ENCODE measurements at places on chromosomes 3 and 15.

GRCh38 chr15:88513195-88513594 lies 33.3 kb downstream of the DET1 start:
- no peak for DNase-seq

GRCh38 chr3:41318520-41318919 lies 119.2 kb downstream of the CTNNB1 start:
- DNase-seq = no peak

GRCh38 chr15:64067564-64068030 lies 21.3 kb upstream of the DAPK2 start:
- peak; percentile 38 for DNase-seq

GRCh38 chr3:152672320-152672649 lies 162.6 kb upstream of the P2RY1 start:
- DNase-seq = no peak

DNA sequence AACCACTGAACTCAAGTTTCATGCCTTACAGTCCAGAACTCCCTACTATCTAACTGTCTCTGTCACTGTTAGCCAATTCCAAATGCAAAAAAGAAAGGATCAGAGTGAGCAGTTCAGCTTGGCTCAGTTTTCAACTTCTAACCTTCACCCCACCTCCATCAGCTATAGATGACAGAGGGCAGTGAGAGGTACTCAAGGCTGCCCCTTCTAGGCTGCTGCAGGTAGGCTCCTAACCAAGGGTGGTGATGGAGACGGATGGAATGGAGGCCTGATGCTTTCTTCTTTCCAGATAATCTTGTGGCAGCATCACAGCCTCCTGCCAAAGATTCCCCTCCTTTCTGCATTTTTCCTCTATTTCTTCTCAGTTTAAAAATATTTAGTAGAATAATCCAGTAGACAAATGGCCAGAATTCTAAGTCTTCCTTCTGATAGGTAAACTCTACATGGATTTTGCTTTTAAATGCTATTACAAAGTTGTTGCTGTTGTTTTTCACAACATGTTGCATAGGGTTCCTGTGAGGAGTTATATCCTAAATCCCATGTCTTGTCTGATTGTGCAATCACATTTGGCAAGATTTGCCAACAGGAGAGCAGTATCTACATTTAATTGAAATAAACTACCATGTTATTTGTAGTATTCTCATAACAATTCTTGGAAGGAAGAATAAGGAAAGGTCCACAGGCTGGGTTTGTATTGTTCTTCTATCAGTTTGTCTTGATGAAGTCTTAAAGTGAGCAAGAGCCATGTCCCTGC lies 301.6 kb upstream of the TRIM42 start:
- DNase-seq = no peak

DNA sequence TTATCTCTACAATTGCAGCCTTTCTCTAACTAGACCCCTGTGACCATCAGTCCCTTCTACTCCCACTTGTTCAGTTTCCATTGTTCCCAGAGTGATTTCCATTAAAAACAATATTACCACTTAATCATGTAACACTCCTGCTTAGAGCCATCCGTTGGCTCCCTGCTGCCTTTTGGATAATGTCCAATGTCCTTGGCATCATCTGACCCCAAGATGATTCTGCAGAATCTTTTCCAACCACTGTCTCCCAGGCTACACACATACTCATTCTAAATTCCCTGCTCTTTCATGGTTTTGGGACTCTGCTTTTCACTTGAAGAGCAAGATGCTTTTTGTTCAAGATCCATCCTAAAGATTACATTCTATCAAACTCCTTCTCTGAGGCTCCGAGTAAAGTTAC lies 7.1 kb downstream of the KCNH8 start:
- DNase-seq = peak; percentile 59

GRCh38 chr3:69762768-69763229 lies 23.5 kb downstream of the MITF start:
- DNase-seq = no peak

DNA sequence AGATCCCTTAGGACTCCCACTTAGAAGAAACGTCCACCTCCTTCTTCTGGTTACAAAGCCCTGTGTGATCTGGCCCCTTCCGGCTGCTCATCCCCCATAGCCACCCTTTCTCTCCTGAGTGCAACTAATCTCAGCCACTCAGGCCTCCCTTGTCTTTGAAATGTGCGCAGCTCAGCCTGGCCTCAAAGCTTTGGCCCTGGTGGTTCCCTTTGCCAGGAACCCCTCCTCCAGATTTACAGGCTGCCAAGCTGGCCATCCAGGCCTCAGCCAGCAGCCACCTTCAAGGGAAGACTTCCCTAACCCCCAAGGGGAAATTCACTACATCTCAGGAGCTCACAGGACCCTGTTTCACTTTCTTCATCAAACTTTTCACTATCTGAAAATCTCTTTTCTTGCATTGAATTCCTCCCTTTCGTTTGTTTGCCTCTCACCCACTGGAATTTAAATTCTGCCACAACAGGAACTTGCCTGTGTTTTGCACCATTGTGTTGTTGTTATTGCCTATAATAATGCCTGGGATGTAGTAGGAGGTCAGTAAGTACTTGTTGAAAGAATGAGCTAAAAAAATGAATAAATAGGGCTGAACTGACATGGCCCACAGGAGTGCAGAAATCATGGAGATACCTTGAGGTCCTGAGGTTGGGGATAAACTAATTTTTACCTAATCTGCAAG lies 109.5 kb upstream of the PFN2 start:
- DNase-seq = no peak

- no peak for DNase-seq
Observed at GRCh38 chr3:12840591-12841148, 695 bp downstream of the RPL32 start.

- no peak for DNase-seq
Observed at GRCh38 chr3:67461667-67462142, 192.7 kb downstream of the SUCLG2 start.

DNA sequence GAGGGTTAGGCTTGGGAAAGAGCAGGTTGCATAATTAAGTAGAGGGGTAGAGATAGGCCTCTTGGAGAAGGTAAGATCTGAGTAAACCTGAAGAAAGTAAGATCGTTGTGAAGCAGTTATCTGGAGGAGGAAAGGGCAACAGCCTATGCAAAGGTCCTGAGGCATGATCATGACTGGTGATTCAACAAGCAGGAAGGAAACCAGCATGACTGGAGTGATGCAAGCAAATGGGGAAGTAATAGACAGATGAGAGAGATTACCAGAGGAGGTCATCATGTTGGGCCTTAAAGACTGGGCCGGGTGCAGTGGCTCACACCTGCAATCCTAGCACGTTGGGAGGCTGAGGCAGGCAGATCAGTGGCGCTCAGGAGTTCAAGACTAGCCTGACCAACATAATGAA lies 360.2 kb downstream of the EPHB1 start:
- DNase-seq = no peak
